ENCODE measurements at places on chromosomes 4 and X.

DNA sequence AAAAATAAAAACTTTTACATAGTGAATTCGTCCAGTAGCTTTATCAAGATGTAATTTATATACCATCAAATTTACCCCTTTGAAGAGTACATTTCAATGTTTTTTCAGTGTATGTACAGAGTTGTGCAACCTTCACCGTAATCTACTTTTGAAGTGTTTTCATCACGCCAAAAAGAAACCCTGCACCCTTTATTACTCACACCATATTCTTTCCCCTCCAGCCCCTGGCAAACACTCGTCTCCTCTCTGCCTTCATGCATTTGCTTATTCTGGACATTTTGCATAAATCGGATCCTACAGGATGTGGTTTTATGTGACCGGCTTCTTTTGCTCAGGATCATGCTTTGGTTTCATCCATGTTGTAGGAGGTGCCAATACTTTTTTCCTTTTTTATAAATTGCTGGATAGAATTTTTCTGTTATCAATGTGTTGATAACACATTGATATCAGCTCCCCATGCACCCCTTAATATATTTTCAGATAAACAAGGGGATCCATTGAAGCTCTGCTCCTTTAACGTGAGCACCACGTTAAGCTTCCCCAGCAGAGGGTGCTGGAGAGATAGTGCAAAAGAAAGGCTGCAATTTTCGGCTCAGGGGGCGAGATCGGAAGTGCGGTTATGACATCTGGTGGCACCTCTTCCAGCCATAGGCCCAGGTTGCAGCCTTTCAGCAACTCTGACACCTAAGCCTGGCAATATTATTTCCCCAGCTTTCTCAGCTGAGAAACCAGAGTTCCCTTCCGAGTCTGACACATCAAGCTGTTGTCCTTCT is 100.1 kb upstream of the VCX3B start:
- DNase-seq, result no peak

DNA sequence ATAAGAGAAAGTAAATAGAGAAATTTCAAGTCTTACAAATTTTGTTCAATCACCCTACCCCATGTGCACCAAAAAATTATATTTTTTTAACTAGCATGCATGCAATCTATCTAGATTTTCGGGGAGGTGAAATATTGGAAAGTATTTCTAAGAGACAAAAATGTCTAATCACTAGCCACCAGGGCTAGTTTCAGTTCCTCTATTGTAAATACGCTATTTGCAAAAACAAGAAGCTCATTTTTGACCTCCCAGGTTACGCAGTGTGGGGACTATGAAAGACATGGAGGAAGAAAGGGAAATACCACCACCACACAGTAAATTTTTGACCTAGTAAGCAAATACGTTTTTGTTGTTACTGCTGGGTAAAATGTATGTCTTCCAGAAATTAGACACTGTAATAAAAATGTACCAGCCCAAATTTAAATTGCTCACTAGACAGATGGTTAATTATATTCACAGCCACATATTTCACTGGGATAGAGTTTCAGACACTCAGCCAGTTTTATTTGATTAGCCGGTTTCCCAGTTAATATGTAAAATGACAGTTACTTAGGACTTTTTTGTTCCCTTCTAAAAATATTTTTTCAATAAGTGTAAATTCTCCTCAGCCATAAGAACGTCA is 2.2 kb downstream of the NEXMIF start:
- no peak for DNase-seq

DNA sequence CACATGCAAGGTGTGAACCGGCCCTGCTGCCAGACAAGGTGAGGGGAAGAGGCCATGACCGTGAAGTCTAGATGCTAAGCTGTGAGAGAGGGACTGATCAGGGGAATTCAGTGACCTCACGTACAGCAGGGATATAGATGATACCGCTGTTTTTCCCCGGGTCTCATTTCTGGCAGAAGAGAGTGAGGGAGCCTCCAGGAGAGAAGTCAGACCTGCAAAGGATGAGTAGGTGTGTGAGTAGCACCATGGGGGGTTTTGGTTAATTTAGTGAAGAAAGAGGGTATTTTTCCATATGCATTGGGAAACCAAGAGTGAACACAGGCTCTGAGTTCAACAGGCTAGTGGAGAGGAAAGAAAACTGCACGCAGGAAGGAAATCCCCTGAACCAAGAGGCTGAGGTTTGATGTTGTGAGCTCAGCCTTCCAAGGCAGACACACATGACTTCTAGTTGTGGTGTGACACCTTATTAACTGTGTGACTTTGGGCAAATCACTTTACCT is 127.6 kb upstream of the GATB start:
- no peak for DNase-seq

DNA sequence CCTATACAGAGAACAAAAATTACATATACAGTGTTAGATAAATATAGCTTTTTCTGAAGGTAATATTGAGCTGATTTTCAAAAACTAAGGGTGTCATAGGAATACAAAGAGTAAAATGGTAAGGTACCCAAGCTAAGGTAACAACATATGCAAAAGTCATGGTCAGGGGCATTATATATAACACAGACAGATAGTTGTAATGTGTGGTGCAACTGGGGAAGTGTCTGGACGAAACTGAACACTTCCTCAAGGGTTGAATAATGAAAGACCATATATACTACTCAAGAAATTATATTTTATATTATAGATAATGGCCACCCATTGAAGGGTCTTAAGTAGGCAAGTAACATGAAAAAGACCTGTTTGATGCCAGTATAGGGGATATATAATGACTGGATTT is 262.1 kb upstream of the CXXC4 start:
- no peak for DNase-seq

DNA sequence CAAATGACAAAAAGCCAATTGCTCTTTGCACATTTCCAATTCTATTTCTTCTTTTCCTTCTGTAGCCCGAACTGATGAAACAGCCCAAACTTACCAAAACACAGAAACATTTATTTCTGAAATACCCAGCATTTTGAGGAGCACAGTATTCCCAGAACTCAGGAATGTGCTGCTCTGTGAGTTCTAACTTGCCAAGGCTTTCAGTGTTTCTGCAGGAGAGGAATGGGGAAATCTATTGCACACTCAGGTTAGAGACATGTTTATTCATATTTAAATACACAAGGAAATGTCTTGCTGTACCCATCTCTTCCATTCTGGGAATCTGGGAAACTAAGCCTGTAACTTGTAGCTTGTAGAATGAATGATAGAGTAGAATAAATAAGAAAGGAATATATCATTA is 10.7 kb downstream of the TMPRSS11D start:
- no peak for DNase-seq

- no peak for DNase-seq
These were observed 1730.3 kb upstream of the TENM3 start for GRCh38 chr4:180512801-180513475.

- no peak for DNase-seq
These were observed 47.1 kb downstream of the HTT start for GRCh38 chr4:3121596-3121995.

DNA sequence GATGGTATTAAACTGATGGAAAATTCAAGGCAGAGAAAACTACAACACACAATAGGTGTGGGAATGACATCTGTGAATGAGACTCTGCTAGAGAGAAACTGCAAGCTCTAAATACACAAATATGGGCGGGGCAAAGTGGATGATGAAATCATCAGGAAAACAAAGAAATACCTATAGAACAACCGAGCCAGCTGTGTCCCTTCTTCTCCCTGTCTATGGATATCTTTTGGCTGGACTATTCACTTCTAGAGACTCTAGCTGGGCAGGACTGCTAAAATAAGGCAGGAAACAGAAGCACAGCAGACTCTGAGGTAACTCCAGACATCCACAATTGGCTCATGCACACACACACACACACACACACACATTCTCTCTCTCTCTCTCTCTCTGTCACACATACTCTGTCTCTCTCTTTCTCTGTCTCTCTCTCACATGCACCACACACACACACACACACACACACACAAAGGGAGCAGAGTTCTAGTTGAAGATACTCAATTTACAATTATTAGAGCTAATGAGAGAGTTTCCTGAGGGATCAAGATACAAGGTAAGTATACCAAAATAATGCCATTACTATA is 27.2 kb upstream of the EDNRA start:
- peak; percentile 7 for DNase-seq

- DNase-seq, result no peak
These were observed 128.6 kb downstream of the SHROOM3 start for GRCh38 chr4:76563454-76564122.

DNA sequence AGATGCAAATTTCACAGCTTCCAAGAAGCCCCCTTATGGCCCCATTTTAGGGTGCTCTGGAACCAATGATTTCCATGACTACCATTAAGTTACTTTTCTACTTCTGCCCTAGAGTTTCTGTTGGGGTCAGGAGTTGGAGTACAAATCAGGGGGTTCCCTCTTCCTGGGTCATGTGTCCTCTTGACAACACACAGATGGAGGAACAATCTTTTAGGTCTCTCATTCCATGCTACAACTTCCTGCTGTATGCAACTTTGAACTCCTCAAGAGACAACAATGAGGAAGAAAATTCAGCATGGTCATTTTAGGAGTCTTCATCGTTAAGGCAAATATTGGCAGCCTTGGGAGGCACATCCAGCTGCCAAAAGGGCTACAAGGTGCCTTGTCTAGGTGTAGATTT is 79.7 kb downstream of the SEL1L3 start:
- DNase-seq, result no peak

DNA sequence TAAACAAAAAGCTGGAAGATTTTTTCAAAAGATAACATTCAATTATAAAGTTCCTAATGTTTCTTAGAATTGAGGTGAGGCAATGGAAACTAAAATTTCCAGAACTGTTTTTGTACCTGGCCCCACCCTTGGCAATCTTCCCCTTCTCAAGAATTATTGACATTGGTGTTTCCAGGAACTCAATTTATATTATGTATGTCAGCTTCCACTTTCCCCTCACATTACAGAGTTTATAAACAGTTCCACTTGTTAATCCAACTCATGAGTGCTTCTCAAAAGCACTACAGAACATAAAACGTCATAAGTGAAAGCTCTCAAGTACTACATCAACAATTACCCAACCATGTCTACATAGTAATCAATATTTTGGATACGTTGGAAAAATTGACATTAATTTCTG is 107.4 kb downstream of the FAM13A start:
- no peak for DNase-seq

GRCh38 chrX:118271775-118272174 is 74.1 kb upstream of the WDR44 start:
- DNase-seq, result peak; percentile 4

DNA sequence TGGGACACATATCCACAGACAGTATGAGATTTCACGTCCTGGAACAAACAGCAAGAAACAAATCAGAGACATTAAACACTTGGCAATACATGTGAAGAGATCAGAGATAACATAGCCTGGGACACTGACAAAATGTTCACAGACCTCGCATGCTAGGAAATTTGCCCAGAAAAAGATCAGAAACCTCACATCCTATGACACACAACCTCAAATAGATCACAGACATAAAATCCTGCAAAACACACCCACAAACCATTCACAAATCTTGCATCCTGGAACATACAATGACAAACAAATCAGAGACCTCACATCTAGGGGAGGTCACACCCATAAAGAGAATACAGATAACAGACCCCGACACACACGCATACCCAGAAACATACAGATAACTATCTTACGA is 18.0 kb downstream of the SUV39H1 start:
- DNase-seq, result peak; percentile 54

DNA sequence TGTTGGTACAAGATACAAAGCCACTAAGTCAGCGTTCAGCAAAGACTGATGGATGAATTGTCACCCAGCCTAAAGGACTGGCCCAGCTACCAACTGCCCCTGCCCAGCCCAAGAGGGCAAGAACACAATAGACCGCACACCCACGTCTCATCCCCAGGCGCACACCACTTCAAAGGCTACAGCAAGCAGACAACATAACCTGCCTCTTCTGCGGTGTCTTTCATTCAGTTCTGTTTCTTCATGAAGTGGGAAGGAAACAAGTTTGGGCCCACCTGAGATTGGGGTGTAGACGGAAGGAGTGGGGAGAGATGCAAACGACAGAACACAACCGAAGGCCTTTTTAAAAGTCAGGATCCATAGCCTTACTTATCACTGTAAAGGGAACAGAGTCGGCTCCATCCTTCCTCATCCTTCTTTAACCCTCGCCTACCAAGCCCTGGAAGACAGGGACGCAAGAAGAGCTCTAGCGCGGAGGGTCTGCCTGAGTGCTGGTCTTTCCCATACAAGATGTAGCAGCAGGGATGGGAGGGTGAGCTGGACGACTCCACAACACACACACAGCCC is 691 bp downstream of the SCARB2 start:
- peak; percentile 44 for DNase-seq

DNA sequence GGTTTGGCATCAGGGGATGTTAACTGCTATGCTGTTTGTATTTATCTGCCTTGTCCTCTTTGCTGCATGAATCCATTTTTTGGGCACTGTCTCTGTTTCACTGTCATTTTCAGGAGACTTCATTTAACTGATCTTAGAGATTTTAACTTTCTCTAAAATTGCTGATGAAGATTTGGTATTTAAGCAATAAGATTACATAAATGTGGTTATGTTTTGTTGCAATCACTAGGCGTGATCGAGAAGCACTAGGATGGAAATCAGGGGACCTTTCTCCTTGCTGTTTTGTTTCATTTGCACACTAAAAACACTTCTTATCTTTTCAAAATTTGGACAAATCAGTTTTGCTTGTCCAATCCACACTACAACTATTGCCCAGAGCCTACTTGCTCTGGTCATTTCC is 15.4 kb downstream of the CXCL2 start:
- no peak for DNase-seq

DNA sequence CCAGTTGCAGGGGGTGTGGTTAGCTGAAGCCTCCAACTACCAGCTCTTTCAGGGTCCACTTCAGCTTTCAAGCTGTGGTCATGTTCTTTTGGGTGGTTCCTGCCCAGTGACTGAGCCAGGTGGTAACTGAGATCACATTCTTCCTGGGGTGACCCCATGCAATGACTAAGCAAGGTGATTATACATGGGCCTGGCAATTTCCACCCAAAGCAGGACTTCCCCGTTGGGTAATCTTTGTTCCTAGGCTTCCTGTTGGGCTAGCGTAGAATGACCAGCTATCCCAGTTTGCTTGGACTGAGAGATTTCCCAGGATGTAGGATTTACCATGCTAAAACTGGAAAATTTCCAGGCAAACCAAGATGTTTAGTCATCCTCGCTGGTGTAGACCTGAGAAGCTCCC is 18.4 kb upstream of the MAGEB17 start:
- DNase-seq, result peak; percentile 1

DNA sequence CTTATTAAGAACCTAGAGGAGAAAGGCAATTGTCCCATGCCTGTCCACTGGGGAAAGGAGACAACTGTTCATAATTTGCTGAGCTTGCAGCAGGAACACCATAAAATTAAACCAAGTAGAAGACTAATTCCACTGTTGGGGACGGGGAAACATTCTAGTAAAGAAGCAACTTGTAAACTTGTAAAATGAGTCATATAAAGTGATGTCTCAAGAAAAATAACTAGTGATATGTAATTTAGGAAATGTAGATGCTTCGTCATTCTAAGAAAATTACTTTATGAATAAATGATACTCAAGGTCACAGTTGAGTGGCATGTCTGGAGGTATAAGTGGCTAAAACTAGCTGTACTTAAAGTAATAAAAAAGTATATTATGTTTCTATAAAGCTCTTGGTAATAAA is 121.2 kb upstream of the MID1 start:
- DNase-seq, result no peak

GRCh38 chr4:1690698-1691097 is 6.6 kb upstream of the FAM53A start:
- DNase-seq, result no peak

GRCh38 chrX:85024562-85024961 is 20.9 kb downstream of the APOOL start:
- DNase-seq, result no peak

- no peak for DNase-seq
These were observed 53.4 kb upstream of the CBR4 start for GRCh38 chr4:169063441-169063840.

- no peak for DNase-seq
These were observed 171.5 kb upstream of the FRG1 start for GRCh38 chr4:189769131-189769530.

All from fibroblast of mammary gland (primary cell).